Large intestine (tissue), 12 donors: ENCODE measurements at places on chromosomes 12 and 14.

DNA sequence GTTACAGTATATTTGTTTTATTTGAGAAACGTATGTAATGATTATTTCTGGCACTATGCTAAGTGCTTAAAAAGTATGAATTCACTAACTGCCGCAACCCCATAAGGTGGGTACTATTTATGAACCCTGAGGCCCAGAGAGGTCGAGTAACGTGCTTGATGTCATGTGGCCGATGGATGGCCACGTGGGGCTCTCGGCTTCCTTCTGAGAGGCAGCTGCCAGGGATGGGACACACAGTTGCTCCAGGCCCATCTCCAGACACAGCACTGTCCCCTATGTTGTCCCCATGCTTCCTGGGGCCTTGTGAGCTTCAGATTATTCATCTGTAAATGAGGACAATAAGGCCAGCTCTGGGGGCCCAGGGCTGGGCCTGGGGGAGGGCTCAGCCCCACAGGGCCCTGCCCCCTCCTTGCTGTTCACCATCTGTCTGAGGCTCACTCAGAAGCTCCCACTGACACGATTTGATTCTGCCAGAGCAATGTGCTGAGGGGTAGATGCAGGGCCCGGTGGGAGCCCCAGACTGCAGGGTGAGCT is 115.0 kb downstream of the CALM1 start:
- DNase-seq: no peak

DNA sequence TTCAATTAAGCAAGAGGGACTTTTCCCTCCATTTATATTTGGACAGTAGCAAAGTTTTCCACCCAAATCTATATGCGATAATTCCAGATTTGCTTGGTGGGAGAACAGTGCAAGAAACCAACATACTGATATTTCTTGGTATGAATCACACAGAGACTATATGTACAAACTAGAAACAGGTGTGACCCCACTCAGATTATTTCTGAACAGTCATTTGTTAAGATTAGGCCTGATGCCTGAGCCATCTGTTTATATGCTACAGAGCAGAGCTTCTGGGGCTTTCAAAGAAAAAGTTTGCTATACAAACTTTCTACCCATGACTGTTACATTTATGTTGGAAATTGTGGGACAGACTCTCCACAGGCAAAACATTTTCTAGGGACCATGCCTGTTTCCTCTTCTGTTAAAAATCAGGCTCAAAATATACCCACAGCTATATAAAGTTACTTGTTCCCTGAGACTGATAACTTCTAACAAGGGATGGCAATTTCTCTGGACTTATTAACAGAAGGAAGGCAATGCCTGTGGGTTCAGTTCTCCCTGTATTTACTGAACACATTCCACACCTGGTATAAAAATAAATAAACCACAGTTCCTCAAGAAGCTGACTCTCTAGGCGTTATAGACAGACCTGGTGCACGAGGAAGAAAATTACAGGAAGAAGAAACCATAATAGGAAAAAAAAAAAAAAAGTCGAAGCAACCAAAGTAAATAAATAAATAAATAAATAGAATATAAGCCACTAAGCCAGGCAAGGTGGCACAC is 8.0 kb downstream of the PTPN21 start:
- peak; percentile 18 for DNase-seq

DNA sequence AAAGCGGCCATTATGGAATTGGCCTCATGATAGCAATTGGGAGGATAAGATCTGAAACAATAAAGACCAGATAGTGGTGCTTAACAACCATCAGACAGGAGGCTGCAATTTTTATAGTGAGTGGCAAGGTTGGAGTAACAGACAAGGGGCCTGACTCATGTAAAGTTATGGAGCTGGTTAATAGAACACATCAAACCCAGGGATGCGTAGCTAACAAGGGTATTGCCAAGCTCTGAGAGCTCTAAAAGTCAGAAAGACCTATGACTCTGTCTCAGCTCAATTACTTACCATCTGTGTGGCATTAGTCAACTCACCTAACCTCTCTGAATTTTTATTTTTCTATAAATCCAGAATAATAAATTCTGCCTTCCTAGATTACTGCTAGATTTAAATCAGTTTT is 1731.5 kb upstream of the FLRT2 start:
- no peak for DNase-seq

- no peak for DNase-seq
Measured at GRCh38 chr12:98360401-98360800, 155.0 kb upstream of the TMPO start.

DNA sequence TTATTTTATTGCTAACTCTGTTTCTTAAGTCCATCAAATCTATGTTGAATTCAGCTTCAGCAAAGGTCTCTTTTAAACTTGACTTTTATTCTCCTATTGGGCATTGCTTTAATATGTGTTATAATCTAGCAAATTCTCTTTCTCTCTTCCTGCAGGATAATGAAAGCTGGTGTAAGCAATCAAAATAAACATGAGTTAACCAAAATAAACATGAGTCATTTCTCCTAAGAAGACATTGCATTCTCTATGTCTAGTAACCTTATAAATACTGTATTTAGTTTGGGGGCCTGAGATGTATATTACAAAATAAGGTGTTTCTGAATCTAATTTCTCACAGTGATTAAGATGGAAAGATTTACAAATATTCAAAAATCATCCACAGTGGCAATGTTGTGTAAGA is 739.1 kb upstream of the ATXN7L3B start:
- no peak for DNase-seq

GRCh38 chr12:22130671-22131070 is 84.7 kb downstream of the CMAS start:
- DNase-seq: no peak

DNA sequence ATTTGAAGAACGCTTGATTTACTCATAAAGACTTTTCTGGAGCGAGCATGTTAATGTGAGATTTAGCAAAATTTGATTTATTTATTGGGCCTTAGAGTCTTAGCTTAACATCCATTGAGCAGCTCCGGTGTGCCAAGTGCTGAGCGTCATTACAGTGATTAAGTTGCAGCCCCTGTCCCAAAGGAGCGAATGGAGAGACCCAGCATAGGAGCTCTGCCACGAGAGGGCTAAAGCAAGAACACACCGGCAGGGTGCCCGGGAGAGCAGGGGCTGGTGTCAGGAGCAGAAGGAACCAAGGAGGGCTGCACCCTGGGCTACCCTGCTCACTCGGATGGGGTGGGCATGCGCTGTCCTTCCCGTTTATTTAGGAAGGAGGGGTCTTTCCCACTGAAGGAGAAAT is 50.6 kb downstream of the PPP2R5C start:
- DNase-seq: no peak

DNA sequence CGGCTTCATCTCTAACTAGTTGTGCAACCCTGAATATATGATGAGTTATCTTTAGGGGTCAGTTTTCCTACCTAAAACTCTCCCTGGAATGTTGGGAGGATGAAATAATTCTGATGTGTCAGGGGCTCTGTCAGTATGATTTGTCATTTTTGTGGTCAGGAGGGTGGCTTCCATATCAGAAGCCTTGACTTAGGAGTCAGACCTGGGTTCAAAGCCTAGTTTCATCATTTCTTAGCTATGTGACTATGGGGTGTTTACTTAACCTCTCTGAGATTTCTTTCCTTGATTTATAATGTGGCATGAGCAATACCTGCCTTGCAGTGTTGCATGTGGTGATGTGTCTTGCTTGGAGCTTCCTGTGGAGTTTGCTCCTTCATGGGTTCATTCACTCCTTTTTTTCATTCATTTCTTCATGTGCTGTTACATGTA is 146.8 kb downstream of the CHST11 start:
- no peak for DNase-seq

DNA sequence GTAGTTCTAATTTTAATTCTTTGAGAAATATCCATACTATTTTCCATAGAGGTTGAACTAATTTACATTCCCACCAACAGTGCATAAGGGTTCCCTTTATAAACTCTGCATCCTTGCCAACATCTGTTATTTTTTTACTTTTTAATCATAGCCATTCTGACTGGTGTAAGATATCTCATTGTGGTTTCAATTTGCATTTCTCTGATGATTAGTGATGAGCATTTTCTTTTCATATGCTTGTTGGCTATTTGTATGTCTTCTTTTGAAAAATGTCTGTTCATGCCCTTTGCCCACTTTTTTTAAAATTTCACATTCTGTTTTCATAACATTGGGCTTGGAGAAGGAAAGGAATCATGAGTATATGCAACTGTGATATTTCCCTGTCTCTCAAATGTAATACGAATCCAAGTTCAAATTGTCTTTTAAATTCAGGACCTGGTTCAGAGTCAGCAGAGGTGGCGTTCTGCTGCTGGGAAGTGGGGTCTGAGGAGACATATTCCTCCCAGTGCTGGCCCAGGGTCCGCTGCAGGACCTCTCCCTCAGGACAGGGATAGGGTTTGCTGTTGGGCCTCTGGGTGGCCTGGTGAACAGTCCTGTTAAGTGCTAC is 81.2 kb upstream of the ETV6 start:
- no peak for DNase-seq

- no peak for DNase-seq
Measured at GRCh38 chr12:120887253-120888043, 16.7 kb downstream of the SPPL3 start.

DNA sequence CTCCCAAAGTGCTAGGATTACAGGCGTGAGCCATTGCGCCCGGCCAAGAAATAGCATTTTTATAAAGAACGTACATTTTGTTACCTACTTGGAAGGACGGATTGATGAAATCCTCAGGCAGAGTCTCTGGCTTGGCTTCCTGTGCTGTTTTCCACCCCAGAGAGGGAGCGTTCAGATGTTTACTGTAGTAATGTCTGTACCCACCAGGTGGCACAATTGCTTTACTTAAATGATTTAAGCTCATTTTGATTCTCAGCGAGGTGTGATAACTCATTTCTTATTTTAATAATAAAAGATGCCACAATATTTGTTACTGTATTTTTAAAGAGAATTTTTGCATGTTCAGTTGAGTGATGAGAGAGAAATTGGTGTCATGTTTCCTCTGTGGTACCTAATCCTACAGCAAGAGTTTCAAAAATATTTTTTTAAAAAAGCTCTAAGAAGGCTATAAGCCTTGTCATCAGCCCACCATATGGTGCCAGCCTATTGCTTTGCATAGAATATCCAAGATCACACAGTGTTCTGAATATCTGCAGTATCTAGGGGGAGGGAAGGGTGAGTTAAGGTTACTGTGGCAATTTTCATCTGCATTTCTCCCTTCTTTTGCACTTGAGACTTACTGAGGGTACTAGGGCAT is 82.6 kb upstream of the TRAF3 start:
- peak; percentile 40 for DNase-seq

GRCh38 chr12:81086342-81086741 is 8.5 kb downstream of the ACSS3 start:
- no peak for DNase-seq

- DNase-seq: no peak
Measured at GRCh38 chr14:104560586-104560945, 19.0 kb upstream of the C14orf180 start.

- peak; percentile 79 for DNase-seq
Measured at GRCh38 chr14:23613242-23614070, 22.7 kb upstream of the DHRS2 start.

- DNase-seq: peak; percentile 35
Measured at GRCh38 chr12:14167005-14167628, 185.7 kb upstream of the GRIN2B start.

GRCh38 chr12:108551535-108551934 is 9.4 kb downstream of the SART3 start:
- no peak for DNase-seq

DNA sequence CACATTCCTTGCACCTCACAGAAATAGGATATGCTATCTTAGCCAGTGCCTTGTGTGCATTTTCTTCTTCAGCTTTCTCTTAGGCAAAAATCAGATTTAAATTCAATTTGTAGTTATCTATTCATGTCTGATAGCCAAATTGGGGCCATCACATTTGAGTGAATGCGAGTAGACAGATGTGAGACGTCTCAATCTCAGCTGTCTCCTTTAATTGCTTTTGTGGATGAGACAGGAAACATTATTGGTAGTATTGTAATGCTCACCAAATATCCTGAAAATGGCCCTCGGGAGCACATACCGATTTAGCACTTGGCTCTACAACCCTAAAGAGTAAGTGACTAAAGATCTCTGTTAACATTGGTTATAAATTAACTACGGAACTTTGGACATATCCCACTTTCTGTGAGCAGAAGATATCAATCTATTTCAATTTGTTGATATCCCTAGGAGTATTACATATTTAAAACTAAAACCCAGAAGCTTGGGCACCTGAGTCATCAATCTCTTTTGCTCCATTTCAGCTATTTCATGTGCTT is 1012.5 kb upstream of the TMEM132C start:
- DNase-seq: no peak

- no peak for DNase-seq
Measured at GRCh38 chr14:103739466-103739792, 23.8 kb downstream of the ZFYVE21 start.

DNA sequence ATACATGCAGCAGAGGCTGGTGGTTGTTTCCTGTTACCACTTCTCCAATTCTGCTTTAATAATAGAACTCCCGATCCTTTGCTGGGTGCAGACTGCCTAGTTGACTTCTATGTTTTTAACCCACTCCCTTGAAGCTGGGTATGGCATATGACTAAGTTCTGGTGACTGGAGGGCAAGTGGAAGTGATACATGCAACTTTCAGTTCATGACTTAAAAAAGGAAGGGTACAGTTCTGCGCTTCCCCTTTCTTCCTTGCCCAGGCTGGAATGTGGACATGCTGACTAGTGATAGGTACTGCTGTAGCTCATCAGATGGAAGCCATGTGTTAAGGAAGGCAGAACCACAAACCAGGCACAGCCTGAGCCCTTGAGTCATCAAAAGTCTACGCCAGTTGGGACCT is 2.4 kb upstream of the A2M start:
- DNase-seq: no peak

DNA sequence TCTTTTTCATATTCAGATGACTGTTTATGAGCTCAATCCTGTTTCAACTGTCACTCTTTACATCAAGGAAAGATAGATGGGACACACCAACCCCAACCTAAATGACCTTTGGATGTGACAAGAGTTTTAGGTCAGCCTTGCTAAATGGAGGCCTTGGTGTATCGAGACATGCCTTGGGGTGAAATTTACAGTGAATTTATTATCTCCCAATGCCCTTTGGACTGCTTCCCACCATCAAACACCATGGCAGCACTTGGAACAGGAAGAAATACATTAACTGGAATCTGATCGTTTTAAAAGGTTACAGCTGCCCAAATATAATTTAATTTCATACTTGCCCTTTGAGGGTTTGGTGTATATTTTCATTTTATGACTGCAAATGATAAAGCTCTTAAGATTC is 327.6 kb downstream of the SOX5 start:
- DNase-seq: peak; percentile 52

DNA sequence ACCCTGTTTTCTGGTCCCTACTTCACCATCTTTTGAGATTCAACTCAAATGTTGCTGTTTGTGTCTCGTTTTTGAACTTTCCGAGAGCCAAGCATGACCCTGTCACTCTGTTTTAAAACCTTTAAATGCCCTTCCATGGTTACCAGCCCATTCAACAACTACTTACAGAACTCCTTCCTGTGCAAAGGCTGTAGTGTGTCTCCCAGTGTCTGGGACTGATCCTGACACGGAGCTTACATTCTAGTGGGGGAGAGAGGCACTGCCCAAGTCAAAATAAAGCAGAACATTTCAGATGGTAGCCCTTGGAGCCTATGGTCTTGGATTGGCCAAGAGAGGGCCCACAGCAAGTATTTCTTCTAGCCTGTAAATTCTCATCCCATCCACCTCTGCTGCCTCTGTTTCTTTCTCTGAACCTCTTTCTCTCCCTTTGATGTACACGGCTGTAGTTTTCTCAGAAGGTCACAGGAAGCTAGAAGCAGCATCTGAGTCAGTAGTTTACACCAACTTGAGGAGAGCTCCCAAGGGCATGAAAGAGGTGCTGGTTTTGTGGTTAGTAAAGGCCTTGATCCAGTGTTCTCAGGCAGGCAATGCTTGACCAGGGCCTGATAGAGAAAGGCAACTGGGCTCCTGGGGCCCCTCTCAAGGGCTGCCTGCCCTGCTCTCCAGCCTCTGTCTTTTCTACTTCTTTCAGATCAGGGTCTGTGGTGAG is 42.3 kb upstream of the SLC24A4 start:
- no peak for DNase-seq
